ENCODE measurements at places on chromosomes 5 and 9.
A peak's percentile ranks its signal among the peaks of the same experiment; 100 is the strongest.

- DNase-seq: peak; percentile 13
These were observed 42.3 kb upstream of the MATR3 start for GRCh38 chr5:139251281-139251687.

GRCh38 chr9:129665389-129665775 is at the start of gene PRRX2:
Gene PRRX2 (plus strand): TSS chr9:129665647. CDS start chr9:129665868, 221 bp downstream.
- peak; percentile 9 for DNase-seq

GRCh38 chr9:12876872-12877271 is 102.1 kb downstream of the LURAP1L start:
- no peak for DNase-seq

DNA sequence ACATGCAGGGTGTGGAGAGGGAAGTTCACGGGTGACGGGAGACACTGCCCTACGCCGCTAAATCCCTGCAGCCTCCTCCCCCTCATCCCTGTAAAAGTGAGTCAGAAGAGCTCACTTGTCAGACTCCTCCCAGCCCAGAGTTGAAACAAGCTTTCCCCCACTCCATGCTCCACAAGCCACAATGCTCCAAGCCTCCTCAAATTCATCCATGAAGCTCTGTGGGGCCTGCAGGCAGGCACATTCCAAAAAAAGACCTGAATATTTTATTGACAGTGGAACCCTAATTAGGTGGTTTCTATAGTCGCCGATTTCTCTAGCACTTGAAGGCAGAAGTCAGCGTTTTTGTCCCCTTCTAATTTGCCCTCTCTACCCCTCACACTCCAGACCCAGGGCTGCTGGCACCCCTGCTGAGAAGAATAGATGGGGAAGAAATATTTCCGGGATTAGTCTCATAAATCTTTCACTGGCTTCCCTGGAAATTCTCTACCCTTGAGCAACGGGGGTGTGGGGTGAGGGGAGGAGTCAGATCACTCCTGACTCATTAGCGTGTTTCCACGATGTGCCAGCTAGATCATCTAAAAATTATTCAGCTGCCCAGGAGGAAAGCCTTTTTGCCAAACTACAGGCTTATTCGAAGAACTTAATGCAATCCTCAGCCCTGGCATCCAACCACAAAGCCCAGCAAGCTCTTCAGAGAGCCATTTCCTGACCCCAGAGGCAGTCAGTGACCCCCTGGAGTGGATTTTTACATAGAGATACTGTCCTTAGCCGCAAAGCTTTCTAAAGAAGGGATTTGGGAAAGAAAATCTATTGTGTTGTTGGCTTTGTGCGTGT is 97.1 kb downstream of the ENC1 start:
- DNase-seq: no peak

- no peak for DNase-seq
These were observed 79.6 kb downstream of the SNCAIP start for GRCh38 chr5:122391621-122392020.

- no peak for DNase-seq
These were observed 13.7 kb downstream of the SYK start for GRCh38 chr9:90815183-90815943.

GRCh38 chr9:134546746-134547145 is 94.9 kb upstream of the COL5A1 start:
- no peak for DNase-seq

DNA sequence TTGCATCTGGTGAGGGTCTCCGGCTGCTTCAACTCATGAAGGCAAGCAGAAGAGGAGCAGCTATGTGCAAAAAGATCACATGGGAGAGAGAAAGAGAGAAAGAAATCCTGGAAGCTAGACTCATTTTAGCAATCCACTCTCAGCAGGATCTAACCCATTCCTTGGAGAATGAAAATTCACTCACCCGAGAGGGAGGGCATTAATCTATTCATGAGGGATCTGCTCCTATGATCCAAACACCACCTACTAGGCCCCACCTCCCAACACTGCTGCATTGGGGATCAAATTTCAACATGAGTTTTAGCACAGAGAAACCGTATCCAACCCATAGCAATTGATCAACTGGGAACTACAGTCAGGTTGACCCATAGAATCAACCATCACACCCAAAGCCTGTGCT is 98.1 kb upstream of the SV2C start:
- no peak for DNase-seq

GRCh38 chr5:150538007-150538917 is 30.3 kb downstream of the NDST1 start:
- no peak for DNase-seq

- DNase-seq: no peak
These were observed 10.1 kb upstream of the FOXI1 start for GRCh38 chr5:170095646-170096045.

- DNase-seq: no peak
These were observed 39.3 kb downstream of the GLRA1 start for GRCh38 chr5:151885138-151885908.

DNA sequence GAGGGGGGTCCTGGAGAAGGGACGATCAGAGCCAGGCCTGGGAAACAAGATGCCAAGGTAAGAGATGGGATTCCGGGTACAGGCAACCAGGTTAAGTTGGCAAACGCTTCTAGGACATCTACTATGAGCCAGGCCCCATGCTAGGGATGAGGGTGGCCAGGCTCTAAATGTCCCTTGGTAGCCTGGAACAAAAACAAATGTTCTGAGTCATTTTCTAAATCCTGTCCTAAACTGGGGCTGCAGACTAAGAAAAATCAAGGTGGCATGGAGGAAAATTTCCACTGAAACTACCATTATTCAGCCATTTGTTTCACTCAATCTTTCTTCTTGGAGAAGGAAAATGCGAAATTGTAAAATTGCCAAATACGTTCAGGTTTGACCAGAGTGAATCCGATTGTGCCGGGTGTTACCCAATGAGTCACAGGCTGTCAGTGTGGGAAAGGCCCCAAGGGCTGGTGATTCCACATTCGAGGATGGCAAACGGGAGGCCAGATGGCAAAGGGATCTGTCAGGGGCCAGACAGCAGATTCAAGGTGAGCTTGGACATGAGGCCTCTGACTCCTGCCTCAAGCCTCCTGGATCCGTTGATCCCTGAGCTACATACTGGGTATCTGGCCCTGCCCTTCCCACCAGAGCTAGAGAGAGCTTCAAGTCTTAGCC is 57.6 kb downstream of the PAX5 start:
- DNase-seq: no peak

Measured in T-cell (primary cell).